ENCODE measurements at places on chromosomes 13 and 19. TPM values are rescaled to one million over a fixed set of nuclear protein-coding genes. Genes with fewer than 3 reads are reported as not detected.

The CEACAM7 gene
- total RNA-seq: not detected

DNA sequence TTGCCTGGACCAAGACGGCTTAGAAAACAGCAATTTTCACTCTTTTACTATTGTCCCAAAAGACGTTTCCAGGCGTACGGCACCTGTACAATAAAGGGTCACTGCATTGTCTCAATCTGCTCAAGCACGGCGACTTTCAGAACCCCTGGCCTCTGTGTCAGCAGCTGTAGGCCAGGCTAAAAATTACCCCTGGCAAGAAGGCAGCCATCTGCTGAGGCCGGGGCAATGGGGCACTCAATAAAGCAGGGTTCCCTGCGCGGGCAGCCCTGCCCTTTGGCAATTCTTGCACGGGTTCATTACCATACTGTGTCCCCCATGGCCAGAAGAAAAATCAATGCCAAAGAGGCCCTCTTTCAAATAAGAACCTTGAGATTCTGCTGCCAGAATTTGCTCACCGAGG, 52.1 kb downstream of the STK24 start:
- no peak overlapping the region for H3K27ac ChIP-seq
- peaks cover 10% of the 10 kb centered on the region for H3K36me3 ChIP-seq
- H3K27me3 ChIP-seq: no peaks in the 10 kb centered on the region
- peaks cover 69% of the 10 kb centered on the region for H3K4me1 ChIP-seq
- DNase-seq: no peak
- no peak overlapping the region for H3K4me3 ChIP-seq

The MYO16 gene
- not detected for total RNA-seq

The HPN gene
- total RNA-seq: 0.11 TPM

- peaks cover 15% of the 10 kb centered on the region for H3K4me1 ChIP-seq
- peaks cover 39% of the 10 kb centered on the region for H3K36me3 ChIP-seq
- no peaks in the 10 kb centered on the region for H3K27me3 ChIP-seq
- no peak overlapping the region for H3K4me3 ChIP-seq
- H3K27ac ChIP-seq: no peak overlapping the region
Measured at GRCh38 chr19:19315444-19315843, 4.9 kb downstream of the SUGP1 start.

The ATP13A1 gene
- 74.8 TPM for total RNA-seq

The PRTN3 gene
- not detected for total RNA-seq

DNA sequence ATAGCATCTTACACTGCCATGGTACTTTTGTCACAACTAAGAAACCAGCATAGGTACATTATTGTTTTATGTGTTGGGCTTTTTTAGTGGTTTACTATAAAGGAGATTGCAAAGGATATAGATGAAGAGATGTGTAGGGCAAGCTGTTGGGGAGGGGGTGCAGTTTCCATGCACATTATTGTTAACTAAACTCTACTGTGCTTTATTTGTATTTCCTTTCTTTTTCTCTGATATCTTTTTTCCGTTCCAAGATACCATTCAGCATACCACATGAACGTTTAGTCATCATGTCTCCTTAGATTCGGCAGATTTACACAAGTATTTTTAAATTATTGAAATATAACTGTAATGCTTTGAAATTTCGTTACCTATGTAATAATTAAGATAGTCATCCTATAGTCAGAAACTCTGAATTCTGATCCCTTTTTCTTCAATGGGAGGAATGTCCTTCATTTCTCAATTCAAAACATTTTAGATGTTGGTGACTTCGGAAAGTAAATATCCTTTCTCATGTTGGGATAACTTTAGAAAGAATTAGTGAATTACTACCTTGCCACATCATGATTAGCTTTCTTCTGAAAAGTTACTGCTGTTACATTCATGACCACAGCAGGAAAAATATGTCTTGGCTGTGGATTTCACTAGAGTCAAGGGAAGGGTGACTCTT, 82.8 kb downstream of the FRY start:
- DNase-seq: no peak
- no peaks in the 10 kb centered on the region for H3K27me3 ChIP-seq
- H3K4me1 ChIP-seq: peaks cover 32% of the 10 kb centered on the region
- H3K27ac ChIP-seq: peak overlapping the region; percentile 72
- no peak overlapping the region for H3K4me3 ChIP-seq

DNA sequence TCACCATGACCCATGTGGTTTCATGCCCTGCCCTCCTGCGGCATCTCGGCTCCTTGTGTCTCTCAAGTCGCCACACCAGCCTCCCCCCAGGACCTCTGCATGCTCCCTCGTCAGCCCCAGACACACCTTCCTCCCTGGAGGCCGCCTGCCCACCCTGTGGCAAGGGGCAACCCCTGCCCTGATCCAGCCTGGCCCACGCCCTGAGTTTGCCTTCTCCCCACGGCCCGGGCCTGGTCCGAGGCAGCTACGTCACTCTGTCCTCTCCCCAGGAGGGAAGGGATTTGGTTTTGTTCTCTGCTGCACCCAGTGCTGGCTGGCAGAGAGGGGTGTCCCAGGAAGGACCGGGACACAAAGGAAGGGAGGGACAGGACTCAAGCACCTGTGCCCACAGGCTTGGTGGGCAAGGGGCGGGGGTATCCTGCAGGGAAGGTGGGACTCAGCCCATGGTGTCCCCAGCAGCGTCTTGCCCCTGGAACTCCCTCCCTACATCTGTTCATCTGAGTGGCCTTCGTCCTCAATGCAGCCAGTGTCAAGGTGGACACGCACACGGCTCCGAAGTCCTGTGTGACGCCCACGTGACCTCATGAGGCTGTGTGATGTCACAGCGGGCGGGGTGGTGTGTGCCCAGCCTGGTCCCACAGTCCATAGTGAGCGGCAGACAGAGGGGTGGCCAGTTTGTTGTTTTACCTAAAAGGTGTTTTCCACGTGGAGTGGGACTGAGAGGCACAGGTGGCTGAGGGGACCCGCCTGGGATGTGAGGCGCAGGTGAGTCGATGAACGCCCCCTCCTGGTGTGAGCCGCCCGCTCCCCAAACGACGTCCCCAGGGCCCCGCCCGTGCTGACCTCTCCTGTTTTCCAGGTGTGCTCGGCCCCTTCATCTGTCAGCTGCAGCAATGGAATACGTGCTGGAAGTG, at the start of gene TEX29:
Gene TEX29, plus strand, starts transcription at position 645 of the 914 bp plus-strand sequence. Its CDS starts 249 bp downstream, at position 894.
- no peaks in the 10 kb centered on the region for H3K27me3 ChIP-seq
- no peak within 1 kb of the TSS for H3K4me3 ChIP-seq
- H3K4me1 ChIP-seq: peaks cover 2% of the 10 kb centered on the region
- H3K36me3 ChIP-seq: no peaks in the 10 kb centered on the region

DNA sequence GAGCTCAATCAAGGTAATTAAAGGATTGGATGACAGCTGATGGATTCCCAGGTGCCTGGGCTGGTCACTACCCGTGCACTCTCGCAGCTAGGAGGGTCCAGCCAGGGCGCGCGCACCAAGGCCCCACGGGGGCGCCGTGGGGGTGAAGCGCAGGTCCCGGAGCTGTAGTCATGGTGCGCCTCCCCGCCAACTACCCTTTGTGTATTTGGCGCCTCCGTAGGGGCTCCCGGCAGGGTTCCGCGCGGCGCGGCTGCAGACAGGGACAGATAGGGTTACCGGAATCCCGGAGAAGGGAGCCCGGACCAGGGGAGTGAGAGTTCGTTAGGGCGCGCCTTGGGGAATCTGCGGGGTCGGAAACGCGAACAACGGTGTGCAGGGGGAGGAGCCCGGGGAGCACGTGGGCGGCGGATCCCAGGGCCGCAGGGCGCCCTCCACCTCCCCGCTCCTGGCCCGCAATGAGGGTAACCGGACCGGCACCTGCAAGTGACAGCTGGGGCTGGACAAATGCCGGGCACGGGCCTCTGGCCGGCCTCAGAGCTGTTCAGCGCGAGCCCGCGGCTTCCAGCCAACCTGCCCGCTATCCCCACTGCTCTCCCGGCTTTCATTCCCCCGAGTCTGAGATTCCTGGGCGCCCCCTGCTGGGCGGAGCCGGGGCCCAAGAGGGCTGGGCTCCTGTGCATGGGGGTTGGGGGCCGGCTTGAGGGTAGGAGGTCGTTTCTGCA, 3.4 kb upstream of the PRAM1 start:
- H3K4me1 ChIP-seq: peaks cover 5% of the 10 kb centered on the region
- no peaks in the 10 kb centered on the region for H3K27me3 ChIP-seq
- DNase-seq: peak; percentile 58
- peak overlapping the region; percentile 73 for H3K27ac ChIP-seq

DNA sequence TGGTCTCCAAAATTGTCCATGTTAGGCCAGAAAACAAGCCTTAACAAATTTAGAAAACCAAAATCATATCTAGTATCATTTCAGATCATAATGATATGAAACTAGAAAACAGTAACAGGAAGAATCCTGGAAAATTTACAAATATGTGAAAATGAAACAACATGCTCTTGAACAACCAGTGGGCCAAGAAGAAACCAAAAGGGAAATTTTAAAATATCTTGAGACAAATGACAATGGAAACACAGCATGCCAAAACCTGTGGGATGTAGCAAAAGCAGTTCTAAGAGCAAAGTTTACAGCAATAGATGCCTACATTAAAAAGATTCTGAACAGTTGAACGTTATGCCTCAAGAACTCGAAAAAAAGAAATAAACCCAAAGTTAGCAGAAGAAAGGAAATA, 32.6 kb downstream of the VWA8 start:
- no peaks in the 10 kb centered on the region for H3K27me3 ChIP-seq
- peak overlapping the region; percentile 82 for H3K27ac ChIP-seq
- peaks cover 32% of the 10 kb centered on the region for H3K4me1 ChIP-seq
- DNase-seq: no peak
- peak overlapping the region; percentile 73 for H3K4me3 ChIP-seq
- H3K36me3 ChIP-seq: peaks cover 63% of the 10 kb centered on the region

- H3K27ac ChIP-seq: no peak overlapping the region
- H3K4me1 ChIP-seq: peaks cover 12% of the 10 kb centered on the region
- peaks cover 78% of the 10 kb centered on the region for H3K36me3 ChIP-seq
- DNase-seq: no peak
Measured at GRCh38 chr19:21838646-21839045, 2.7 kb upstream of the ZNF43 start.

- H3K27me3 ChIP-seq: no peaks in the 10 kb centered on the region
- H3K27ac ChIP-seq: no peak overlapping the region
- H3K36me3 ChIP-seq: peaks cover 60% of the 10 kb centered on the region
- no peak for DNase-seq
- no peak overlapping the region for H3K4me3 ChIP-seq
- no peaks in the 10 kb centered on the region for H3K4me1 ChIP-seq
Measured at GRCh38 chr19:40323705-40324104, 24.5 kb downstream of the C19orf47 start.

DNA sequence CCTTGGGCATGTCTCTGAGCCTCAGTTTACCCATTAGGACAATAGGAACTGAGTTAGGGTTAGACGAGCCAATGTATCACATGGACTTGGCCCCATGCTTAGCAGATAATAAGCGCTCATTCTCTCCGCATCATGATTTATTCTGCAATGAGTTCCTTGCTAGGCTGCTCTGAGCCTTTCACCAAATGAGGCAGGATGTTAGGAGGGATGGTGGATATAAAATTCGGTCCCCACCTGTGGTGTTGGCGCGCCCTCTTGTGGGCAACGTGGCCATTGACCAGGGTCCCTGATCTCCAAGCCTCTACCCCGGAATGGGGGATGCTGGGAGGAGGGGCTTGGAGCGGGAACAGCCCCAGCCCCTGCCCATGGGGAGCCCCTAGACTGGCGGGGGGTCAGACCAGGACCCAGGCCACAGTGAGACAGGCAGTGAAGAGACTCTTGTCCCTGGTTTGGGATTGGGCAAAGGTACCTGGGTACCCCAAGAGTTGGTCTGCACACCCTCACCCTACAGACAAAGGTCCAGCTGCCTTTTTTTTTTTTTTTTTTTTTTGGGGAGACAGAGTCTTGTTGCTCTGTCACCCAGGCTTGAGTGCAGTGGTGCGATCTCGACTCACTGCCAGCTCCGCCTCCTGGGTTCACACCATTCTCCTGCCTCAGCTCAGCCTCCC, 43.9 kb downstream of the CERS4 start:
- no peak overlapping the region for H3K27ac ChIP-seq
- peaks cover 18% of the 10 kb centered on the region for H3K36me3 ChIP-seq
- H3K4me1 ChIP-seq: peaks cover 3% of the 10 kb centered on the region
- DNase-seq: peak; percentile 73
- H3K4me3 ChIP-seq: no peak overlapping the region
- no peaks in the 10 kb centered on the region for H3K27me3 ChIP-seq

DNA sequence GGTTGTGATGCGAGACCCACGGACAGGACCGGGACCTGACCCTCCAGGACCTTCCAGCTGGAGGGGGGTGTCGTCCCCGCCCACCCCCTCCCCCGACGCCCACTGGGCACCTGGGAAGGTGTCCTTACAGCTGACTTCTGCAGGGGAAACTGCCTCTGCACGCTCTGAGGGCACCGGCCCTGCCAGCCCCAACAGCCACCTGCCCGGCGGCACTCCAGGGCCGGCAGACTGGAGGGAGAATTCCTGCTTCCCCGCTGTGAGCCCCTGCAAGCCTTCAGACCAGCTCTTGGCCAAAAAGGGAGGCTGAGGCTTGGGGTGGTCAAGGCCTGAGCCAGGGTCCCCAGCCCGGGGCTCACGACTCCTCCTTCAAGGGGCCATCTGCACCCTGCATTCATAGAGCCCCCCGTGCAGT, 1.2 kb downstream of the CNN2 start:
- H3K4me1 ChIP-seq: peaks cover 22% of the 10 kb centered on the region
- DNase-seq: no peak
- peak overlapping the region; percentile 70 for H3K27ac ChIP-seq
- H3K36me3 ChIP-seq: peaks cover 23% of the 10 kb centered on the region
- H3K27me3 ChIP-seq: no peaks in the 10 kb centered on the region

The MCF2L gene
- total RNA-seq: 0.23 TPM

GRCh38 chr19:3185461-3186159, at the start of gene NCLN:
Gene NCLN (plus strand): TSS chr19:3185930. CDS start chr19:3186031, 101 bp downstream.
- H3K36me3 ChIP-seq: peaks cover 42% of the 10 kb centered on the region
- peak within 1 kb of the TSS; percentile 89 for H3K4me3 ChIP-seq
- peak within 1 kb of the TSS; percentile 90 for H3K27ac ChIP-seq
- H3K27me3 ChIP-seq: no peaks in the 10 kb centered on the region
- peak; percentile 92 for DNase-seq

GRCh38 chr19:13302526-13303270, 152.5 kb downstream of the IER2 start:
- DNase-seq: no peak
- H3K4me1 ChIP-seq: no peaks in the 10 kb centered on the region
- peaks cover 19% of the 10 kb centered on the region for H3K27me3 ChIP-seq
- H3K4me3 ChIP-seq: no peak overlapping the region
- no peaks in the 10 kb centered on the region for H3K36me3 ChIP-seq
- H3K27ac ChIP-seq: no peak overlapping the region

DNA sequence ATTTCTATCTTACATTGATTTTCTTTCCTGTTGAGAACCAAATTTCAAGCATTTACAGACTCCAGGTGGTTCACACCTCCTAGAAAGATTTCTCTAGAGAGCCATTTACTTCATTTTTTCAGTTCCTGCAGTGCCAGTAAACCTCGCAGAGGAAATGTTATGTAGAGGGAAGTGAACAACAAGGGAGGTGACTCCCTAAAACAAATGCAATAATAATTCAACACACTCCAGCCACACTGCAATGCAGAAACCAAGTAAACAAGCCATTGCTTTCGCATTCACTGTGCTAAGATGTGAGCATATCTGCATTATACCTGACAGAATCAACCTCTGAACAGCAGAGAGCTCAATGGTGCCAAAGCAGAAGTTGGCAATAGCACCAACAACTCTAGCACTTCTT, 215.1 kb downstream of the RBM26 start:
- H3K27ac ChIP-seq: no peak overlapping the region
- H3K4me1 ChIP-seq: peaks cover 40% of the 10 kb centered on the region

Data from activated T-helper 2 cell treated with anti-CD3 and anti-CD28 coated beads, Interferon-gamma antibody, Interleukin-2, Interleukin-4, amounts not matched to agents 10 μg/mL and 5 μg/mL and 100 μg/mL, durations not matched to agents 14 hours and 24 hours and 36 hours (primary cell).